Left renal cortex interstitium (tissue), 4 donors: ENCODE measurements at places on chromosomes 5 and 9. TPM values are rescaled to one million over a fixed set of nuclear protein-coding genes. Genes with fewer than 3 reads are reported as not detected.

The SLIT3 gene
- polyA plus RNA-seq, result 44.8 TPM

The LECT2 gene
- 4.0 TPM for polyA plus RNA-seq

The CSF2 gene
- not detected for polyA plus RNA-seq

The IL7R gene
- polyA plus RNA-seq, result 1.1 TPM

The IL4 gene
- polyA plus RNA-seq, result not detected

The TTC1 gene
- polyA plus RNA-seq, result 57.9 TPM

The SPARC gene
- 2,551 TPM for polyA plus RNA-seq

The SOWAHA gene
- polyA plus RNA-seq, result 5.1 TPM

The OR1J2 gene
- not detected for polyA plus RNA-seq

- no peak for DNase-seq
Measured at GRCh38 chr9:37437621-37438020, 15.1 kb downstream of the GRHPR start.

DNA sequence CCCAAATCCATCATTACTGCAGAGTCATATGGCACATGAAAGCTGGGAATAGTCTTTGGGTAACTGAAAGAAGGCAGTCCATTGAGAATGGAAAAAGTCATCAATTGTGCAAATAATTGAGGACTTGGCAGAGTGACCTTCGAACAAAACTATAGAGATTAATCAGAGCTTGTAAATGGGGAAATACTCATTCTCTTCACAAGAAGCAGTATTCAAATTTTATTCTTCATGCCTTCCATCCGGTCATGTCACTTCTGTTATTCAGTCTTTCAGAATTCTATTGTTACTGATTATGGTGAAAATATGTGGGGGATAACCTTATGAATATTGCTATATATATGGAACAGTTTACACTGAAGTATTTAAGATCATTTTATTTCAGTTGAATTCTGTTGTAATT is 8.1 kb downstream of the RGMB start:
- no peak for DNase-seq

- no peak for DNase-seq
Measured at GRCh38 chr9:112132356-112132755, 42.7 kb downstream of the SUSD1 start.

GRCh38 chr9:34550681-34551270 is 28.0 kb upstream of the ENHO start:
- no peak for DNase-seq

DNA sequence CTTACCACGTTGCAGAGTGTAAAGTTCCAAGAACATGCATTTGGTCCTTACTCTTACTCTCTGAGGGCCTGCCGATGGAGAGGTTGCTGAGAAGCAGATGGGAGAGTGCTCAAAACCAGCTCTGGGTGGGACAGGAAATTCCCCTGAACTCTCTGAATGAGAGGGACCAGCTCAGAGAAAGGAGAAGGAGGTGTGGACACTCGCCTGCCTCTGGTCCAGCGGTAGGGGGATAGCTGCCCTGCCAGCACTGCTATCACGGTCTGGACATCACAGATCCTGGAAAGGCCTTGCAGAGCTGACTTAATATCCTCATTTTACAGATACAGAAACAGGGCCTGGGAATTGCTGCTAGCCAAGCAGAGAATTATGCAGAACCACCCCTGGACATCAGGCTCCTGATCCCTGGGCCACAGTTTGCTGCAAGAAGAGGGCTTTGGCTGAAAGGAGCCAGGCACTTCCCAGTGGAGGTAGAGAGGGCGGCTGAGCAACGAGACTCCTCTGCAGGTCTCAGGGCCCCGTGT is 4.9 kb downstream of the TRAF1 start:
- no peak for DNase-seq

- DNase-seq, result no peak
Measured at GRCh38 chr5:14675865-14676300, 11.4 kb downstream of the OTULIN start.

- no peak for DNase-seq
Measured at GRCh38 chr5:177973066-177973635, 22.9 kb downstream of the PROP1 start.

DNA sequence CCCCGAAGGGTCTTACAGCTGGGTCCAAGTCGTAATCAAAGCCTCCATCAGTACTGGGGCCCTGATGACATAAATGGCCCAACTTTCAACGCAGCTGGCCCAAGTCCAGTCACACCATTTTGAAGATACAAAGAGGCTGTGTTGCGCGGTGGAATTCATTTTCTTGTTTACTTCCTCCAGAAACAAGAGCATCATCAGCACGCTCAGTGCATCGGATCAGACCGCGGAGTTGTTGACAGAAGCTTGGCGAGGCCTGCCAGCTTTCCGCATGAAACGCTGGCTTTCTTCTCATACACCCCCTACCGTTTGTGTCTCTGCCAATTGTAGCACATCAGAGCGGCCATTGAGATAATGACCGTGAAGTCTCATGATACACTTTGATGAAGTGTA is 101.7 kb upstream of the SPATA31D4 start:
- no peak for DNase-seq

DNA sequence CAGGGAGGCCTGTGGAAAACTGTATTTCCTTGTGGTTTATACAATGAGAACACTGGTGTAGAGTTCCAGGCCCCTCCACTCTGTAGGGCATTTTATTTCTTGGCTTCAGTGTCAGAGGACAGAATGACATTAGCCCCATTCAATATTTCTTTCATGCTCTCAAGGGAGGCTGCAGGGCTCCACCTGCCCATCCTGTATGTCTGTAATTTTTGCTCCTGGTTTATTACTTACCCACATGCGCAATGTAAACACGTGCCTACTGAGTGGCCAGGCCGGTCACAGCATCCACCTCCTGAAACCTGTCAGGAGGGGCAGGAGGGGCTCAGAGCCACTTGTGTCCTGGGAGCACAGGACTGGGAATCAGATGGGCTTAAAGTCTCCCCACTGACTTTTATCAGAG is 82.4 kb downstream of the GADD45G start:
- DNase-seq, result no peak

- DNase-seq, result no peak
Measured at GRCh38 chr9:98097836-98098235, 21.2 kb downstream of the TRIM14 start.

- DNase-seq, result no peak
Measured at GRCh38 chr9:90259311-90260246, 383.0 kb downstream of the DIRAS2 start.

DNA sequence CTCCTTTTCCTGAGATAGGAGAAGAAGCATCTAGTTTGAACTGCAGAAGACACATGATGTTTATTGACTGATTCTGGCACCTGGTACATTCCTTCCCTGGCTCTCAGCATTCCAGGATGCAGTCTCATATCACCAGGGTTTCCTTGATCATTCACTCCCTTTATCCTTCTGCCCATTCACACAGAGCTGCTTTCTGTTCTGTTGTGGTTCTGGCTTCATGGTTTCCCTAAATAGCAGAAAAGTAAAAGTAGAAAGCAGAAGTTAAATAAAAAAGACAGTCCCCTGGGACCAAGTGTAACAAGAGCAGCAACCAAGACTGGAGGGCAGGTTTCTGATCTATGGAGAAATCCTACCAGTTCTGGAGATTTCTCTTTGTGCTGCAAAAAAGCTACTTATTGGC is 3.2 kb downstream of the IFNA8 start:
- DNase-seq, result no peak

DNA sequence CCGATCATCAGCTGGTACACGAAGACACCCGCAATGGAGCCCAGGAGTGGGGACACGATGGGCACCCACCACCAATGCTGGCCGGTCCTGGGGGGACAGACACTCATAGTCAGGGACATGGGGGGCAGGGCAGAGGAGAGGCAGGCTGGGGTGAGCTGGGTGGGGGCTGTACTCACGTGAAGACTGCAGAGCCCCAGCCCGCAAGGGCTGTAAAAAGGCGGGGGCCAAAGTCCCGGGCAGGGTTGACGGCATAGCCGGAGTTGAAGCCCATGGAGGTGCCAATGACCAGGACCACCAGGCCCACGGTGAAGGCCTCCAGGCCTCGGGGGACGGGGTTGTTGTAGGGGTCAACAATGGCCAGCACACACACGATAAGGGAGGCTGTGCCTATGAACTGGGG is 5.3 kb downstream of the AQP3 start:
- DNase-seq, result no peak

DNA sequence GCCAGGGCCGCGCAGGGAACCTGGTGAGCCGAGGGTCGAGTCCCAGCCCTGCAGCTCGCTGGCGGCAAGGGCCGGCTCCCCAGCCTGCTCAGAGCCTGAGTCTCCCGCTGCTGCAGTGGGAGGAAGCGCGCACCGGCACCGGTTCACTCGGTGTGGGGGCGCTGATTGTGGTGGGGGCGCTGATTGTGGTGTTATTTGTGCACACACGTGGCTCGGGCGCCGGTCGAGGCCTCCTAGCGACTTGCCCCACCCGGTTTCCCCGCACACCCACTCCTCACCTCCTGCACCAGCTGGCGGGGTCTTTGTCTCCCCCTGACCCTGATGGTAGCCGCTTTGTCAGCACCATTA is 266.7 kb downstream of the NSG2 start:
- DNase-seq, result no peak

- DNase-seq, result no peak
Measured at GRCh38 chr5:178546675-178547033, 43.5 kb downstream of the COL23A1 start.

GRCh38 chr9:126985870-126986498 is 71.4 kb downstream of the RALGPS1 start:
- no peak for DNase-seq

DNA sequence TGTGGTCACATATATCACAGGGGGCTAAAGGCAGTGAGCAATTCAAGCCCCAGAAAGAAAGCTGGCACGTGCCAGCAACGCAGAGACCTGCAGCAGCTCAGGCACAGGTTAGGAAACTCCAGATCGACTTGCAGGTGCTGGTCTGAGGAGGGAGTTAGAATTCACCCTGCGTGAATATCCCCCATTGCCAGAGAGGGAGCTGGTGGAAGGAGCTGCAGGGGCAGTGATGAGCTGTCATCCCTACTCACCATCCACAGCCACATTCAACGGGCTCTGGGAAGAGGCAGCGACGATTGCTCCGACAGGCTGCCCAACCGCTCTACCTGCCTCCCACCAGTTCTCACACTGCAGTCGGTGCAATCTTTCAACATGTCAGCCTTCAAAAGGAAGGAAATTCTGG is 40.8 kb upstream of the CLK4 start:
- DNase-seq, result no peak

DNA sequence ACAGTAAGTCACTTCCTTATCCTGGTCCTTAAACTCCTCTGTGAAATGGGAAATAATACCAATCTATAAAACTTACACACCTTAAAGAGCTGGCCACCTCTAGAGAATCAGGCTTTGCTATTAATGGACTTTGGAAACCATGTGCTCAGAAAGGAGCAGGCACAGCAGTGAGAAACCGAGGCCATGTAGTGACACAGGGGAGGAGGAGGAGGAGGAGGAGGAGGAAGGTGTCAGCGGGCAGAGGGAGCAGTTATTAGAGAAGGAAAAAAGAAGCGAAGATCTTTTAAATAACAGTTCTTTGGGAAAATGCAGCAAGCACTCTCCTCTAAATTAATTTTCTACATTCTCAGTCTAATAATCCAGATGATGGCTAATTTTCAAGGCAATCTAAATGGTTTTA is 38.0 kb downstream of the SUSD1 start:
- DNase-seq, result no peak

DNA sequence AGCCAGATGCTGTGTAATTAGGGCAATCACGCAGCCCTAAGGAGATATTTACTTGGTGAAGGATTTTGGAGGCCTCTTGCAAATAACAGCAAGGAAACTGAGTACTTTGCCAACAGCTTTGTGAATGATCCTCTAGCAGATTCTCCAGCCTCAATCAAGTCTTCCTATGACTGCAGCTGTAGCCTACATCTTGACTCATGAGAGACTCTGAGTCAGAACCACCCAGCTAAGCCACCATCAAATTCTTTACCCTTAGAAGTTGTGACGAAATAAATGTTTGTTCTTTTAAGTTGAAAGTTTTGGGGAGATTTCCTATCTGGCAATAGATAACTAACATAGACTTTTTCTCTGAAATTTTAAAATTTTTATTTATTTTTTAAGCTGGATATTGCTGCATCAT is 237.6 kb upstream of the CCNH start:
- no peak for DNase-seq

GRCh38 chr9:120909904-120910303 is 16.7 kb downstream of the TRAF1 start:
- no peak for DNase-seq

GRCh38 chr9:79189511-79189924 is 382.2 kb upstream of the TLE4 start:
- DNase-seq, result no peak

DNA sequence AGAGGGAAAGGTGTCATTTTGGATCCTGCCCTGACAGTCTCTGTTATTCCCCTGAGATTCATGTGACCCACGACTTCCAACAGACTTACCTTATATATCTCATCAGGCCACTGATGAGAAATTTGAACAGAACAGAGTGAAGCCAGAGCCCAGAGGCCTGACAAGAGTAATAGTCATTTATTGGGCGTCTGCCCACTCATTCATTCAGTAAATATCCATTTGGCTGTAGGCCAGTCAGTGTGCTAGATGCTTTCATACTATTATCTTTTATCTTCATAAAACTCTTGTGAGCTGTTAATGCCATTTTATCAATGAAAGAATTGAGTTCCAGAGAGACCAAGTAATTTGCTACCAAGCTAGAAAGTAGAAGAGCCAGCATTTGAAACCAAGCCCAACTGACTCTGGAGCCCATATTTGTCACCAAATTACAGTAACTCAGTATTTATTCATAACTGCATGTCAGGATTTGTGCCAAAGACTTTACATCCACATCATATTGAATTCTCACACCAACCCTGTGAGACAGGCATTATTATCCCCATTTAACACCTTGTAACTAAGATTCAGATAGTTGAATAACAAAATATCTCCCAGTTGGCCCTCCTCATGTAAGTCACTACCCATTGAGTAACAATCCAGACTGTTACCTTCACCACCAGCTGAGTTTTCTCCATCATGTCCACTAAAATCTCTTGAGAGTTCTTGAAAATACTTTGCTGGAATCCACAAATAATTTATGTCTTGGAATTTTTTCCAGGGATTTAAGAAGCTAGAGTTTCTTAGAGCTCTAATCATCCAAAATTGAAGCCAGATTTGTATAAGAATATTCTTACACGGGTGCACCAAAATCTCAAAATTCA is 2.5 kb downstream of the PTPDC1 start:
- no peak for DNase-seq

GRCh38 chr5:103000089-103000488 is 119.8 kb downstream of the GIN1 start:
- DNase-seq, result no peak

GRCh38 chr5:172853355-172853975 is 19.4 kb downstream of the ERGIC1 start:
- DNase-seq, result no peak

DNA sequence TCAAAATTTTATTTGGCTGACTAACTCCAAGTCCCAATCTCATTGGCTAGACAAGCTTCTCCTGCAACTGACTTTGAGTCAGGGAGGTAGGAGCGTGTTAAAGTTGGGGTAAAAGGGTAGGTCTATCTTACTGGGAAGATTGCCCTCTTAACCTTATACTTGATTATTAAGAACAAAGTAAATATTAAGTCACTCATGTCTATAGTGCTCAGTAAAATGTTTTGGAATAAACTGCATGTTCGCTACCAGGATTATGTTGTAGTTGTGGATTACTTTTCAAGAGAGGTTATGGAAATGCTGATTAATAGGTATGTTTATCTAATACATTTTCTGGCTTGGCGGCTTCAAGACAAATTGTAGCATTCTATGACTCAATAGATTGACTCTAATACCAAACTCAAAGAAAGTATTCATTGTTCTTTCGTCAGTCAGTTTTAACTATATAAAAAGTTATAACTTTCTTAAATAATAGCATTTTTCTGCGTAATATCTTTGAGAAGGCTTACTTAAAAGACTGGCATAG is 539.1 kb downstream of the PSAT1 start:
- DNase-seq, result no peak

- DNase-seq, result no peak
Measured at GRCh38 chr5:35417040-35417439, 186.8 kb upstream of the PRLR start.

GRCh38 chr5:40405230-40405629 is 274.5 kb upstream of the PTGER4 start:
- DNase-seq, result no peak
